ENCODE measurements at places on chromosomes 2 and 18.
A peak's percentile ranks its signal among the peaks of the same experiment; 100 is the strongest.

GRCh38 chr18:316393-316792 lies 48.5 kb upstream of the THOC1 start:
- no peak for DNase-seq

- no peak for DNase-seq
Observed at GRCh38 chr2:76175295-76175694, 464.6 kb upstream of the GCFC2 start.

- DNase-seq, result no peak
Observed at GRCh38 chr2:98458207-98458606, 13.5 kb downstream of the INPP4A start.

- DNase-seq, result no peak
Observed at GRCh38 chr2:42055573-42056514, 8.0 kb downstream of the PKDCC start.

DNA sequence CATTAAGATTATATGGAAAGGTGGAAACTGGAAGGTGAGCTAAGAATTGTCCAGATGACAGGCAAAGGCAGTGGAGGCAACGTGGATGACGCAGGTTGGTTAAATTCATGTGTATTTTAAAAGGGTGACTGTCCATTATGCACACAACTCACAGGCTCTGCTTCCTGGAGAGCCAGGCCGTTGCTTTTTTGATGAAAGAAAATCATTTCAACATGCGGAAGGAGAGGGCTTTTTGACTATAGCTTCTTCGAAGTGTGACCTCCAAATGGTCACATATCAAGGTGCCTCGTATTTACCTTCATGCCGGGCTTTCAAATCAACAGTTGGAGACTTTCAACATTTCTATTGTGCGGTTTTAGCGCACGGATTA lies 126.7 kb downstream of the MYCN start:
- no peak for DNase-seq

GRCh38 chr2:199716807-199717586 lies 134.0 kb downstream of the FTCDNL1 start:
- no peak for DNase-seq

- no peak for DNase-seq
Observed at GRCh38 chr2:217827430-217828201, 175.2 kb downstream of the TNS1 start.

GRCh38 chr18:77551055-77551454 lies 301.4 kb downstream of the GALR1 start:
- no peak for DNase-seq

- peak; percentile 60 for DNase-seq
Observed at GRCh38 chr2:19868701-19869580, 32.8 kb downstream of the TTC32 start.

DNA sequence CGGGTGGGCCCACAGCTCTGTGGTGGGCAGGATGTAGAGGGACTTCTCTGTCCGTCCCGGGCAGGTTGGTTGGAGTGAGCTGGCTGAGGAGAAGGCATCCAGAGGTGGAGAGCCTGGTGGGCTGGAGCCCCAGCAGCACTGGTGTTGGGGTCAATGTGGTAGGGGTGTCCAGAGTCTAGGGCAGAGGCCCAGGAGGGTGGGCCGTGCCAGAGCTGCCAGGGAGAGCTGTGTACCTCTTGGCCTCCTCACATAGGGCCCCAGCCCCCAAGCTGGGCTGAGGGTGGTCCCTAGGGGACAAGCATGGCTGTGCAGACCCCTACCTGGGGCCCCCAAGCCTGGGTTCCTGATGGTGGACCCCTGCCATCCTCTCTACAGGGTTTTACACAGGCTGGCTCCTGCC lies 16.0 kb downstream of the ANO7 start:
- DNase-seq, result no peak

DNA sequence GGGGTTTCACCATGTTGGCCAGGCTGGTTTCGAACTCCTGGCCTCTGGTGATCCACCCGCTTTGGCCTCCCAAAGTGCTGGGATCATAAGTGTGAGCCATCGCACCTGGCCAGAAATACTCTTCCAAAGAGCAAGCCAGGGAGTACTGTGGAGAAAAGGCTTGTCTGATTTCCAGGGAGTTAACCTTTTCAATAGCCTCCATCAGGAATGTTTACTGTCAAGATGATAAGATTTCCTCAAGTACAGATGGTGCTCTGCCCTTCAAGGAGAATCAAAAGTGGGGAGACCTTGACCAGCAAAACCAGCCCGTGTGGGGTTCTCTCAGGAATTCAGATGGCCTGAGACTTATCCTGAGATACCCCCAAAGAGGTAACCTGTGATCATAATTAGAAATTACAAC lies 237.2 kb downstream of the PRKCE start:
- no peak for DNase-seq

DNA sequence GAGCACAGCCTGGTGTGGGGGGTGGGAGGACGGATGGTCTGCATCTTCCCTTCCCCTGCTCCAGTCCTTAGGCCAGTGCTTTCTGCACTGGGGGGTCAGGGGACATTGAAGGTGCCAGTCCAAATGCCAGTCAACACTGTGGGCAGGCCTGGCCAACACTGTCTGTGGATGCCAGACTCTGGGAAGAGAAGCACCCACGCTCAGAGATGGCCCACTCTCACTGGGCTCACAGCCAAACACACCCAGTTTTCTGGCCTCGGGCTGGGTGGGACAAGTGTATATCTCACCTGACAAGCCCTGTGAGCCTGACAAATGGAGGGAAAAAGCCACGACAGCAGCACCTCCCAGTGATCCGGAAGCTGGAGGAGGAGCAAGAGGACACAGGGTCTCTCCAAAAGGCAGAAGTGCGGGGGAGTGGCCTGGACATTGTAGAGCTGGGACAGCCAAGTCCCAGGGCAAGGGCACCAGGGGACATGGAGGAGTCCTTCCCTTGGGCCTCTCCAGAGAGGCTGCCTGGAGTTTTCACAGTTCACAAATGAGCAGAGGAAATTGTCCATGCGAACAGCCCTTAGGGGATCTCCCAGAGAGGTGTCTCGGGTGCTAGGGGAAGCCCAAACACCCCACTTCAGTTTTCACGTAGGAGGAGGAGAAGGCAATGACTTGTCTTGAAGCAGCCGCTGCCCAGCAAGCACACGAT lies 79.3 kb downstream of the SDC1 start:
- no peak for DNase-seq

- no peak for DNase-seq
Observed at GRCh38 chr18:43934322-43934721, 657.0 kb upstream of the SYT4 start.

DNA sequence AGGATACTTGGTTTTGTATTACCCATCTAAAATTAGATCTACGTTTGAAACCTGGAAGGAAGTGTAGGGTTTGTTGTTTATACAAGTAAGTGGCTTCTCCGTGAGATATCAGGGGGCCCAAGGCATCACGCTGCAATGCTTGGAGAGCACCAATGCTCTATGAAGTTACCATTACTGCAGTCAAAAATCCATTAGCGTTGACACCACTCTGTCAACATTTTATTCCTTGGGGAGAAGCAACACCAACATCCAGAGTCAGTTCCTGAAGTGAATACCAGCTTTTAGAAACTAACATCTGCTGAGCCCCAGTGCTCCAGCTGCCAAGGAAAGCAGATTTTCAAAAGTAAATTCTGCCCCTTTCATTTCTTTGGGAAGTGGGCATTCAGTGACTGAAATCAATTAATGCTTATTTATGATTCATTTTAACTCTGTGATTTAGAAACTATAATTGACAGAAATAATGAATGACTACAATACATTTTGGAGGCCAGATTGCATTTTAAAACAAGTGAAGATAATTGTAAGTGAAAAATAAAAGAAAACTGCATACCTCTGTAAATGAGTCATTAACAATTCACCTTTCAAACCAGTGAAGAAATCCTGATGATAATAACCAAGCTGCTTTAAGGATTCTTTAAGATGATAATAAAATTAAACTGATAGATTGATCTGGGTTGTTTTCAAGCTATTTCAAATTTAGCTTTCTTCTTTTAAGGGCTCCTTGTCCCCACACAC lies 30.5 kb downstream of the LRP1B start:
- no peak for DNase-seq

DNA sequence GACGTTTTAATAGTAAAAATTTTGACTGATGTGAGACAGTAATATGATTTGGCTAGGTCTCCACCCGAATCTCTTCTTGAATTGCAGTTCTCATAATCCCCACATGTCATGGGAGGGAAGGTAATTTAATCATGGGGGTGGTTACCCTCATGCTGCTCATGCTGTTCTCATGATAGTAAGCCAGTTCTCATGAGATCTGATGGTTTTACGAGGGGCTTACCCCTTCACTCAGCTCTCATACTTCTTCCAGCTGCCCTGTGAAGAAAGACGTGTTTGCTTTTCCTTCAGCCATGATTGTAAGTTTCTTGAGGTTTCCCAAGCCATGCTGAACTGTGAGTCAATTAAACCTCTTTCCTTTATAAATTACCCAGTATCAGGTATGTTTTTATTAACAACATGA lies 327.0 kb upstream of the CDH7 start:
- DNase-seq, result no peak

GRCh38 chr2:51410331-51410730 lies 378.4 kb upstream of the NRXN1 start:
- DNase-seq, result no peak

DNA sequence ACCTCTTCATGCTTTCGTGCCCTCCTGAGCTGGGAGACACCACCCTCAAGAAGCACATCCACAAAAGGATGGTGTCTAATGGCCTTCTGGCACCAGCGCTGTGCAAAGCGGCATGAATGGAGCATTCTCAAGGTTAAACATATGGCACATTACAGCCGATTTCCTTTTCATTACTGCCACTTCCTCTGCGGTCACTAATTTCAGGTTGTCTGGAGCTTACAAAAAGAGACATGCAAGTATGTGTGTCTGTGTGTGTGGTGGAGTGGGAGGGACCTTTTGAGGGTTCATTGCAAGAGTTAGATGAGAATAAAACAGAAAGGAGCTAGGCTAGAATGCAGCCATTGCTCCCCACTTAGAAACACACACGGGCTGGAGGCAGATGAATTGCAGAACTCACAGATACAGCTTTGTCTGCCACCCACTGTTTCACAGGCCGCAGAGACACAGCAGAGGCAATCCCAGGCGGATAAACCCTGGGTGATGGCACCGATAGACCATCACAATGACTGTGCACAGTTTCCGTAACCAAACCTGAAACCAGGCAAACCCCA lies 76.0 kb downstream of the TGIF1 start:
- DNase-seq, result peak; percentile 5

- DNase-seq, result no peak
Observed at GRCh38 chr18:57461652-57462269, 26.6 kb downstream of the ONECUT2 start.

DNA sequence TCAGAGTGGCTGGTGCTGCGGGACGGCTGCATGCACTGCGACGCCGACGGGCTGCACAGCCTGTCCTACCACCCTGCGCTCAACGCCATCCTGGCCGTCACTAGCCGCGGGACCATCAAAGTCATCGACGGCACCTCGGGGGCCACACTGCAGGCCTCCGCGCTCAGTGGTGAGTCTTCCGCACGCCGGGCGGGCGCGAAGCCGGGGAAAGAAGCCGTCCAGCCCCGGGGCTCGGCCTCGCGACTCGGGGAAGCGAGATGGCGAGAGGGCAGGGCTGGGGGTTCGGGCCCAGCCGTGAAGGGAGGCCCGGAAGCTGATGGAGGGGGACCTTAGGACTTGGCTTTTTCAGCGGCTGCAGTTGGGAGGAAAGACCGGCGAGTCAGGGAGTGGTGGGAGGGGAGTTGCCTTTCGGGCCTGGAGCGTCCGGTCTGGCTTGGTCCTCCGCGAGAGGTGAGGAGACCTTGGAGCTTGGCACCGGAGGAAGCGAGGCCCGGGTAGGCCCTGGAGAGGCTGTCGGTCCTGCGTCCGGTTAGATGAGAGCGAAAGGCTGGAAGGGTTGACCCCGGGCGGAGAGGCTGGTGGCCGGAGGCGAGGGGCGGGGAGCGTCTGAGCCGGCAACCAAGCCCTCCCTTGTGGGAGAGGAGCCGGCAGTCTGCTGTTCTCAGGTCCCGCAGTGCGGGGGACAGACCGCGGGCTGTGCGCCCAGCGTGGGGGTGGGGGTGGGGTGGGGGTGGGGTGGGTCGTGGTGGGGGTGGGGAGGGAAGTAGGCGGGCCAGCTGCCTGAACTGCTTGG lies 691 bp downstream of the BIRC6 start:
- peak; percentile 21 for DNase-seq

DNA sequence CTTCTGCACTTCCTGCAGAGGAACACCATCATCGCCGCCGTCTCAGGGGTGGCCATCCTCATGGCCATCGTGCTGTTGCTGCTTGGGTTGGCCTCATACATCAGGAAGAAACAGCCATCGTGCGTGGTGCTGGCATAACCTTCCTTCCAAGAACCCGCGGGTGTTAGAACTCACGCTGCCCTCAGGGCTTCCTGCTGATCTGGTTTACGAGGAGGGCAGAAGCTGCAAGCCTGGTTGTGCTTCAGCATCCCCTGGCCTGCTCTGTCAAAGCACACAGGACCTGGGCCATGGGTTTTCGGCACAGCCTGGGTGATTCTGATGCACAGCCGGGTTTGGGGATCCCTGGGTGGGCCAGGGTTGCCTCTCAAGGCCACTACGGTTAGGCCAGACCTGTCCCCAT lies 12.2 kb upstream of the ZAP70 start:
- DNase-seq, result no peak

- DNase-seq, result no peak
Observed at GRCh38 chr2:231452799-231453508, 11.3 kb downstream of the NCL start.

- DNase-seq, result no peak
Observed at GRCh38 chr18:3703732-3704176, 253.8 kb downstream of the TGIF1 start.

DNA sequence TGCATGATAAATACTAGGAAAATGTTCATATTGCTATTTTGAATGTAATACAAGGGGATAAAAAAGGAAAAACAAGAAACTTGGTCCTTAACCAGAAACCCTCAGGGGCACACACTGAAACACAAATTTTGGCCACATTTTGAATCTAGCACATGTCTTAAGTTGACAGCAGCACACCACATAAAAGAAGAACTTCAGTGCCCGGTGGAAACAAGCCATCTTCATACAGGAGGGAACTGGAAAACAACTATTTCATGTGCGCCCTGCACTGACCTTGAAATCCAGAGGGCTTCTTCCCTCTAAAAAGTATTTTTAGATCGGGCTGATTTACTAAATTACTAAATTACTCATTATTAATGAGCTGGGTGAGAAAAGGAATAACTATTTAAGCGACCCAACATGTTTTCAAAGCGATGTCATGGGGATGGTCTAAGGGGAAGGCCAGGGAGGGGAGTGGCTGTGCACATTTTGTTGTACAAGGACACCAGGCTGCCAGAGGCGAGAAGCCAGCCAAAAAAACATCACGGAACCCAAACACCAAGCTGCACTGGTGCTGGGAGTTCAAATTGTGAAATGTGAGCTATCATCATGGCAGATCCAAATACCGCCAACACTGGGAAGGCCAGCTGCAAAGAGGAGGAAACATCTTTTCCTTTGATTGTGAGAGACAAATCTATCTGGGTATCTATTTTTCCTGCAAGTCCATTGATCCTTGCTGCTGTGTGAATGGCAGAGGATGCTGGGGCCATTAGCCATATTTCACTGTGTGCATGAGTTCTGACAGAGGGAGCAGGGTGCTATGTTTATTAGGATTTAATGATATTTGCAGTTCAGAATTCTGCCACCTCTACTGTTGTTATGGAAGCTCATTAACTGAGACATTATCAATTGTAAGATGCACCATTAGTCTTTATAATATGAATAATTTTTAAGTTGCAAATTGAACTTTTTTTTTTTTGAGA lies 150.7 kb upstream of the LMAN1 start:
- no peak for DNase-seq

Measured in stimulated activated CD4-positive, alpha-beta T cell treated with anti-CD3 and anti-CD28 coated beads, Interleukin-4, amount 100 ng/mL, for 4 hours (primary cell).